Brain pericyte (primary cell): ENCODE measurements at places on chromosomes 13 and 19.

DNA sequence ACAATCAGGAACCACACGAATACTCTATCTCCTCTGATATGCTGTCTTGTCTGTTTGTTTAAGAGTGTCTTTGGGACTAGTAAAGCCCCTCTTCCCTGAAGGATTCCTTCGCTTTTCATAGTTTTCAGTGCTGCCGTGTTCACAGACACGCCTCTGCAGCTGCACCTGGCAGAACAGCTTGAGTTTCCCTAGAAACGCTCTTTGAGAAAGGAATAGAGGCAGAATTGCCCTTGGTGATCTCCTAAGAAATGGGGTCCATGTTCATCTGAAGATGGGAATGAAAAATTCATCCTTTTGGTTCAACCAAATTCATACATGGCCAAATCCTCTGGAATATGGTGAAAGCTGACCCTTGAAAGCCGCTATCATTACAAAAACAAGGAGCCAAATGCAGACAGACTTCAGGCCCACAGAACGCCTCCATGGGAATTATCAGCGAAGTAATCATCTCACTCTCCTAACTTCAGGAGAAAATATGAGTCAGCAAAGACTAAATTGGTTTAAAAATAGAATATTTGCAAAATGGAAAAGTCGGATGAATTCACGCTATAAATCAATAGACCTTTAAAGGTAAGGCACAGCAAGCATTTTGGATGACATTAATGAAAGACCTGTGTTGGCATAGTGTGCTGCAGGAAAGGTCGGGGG is 5.5 kb downstream of the SACS start:
- DNase-seq = no peak

DNA sequence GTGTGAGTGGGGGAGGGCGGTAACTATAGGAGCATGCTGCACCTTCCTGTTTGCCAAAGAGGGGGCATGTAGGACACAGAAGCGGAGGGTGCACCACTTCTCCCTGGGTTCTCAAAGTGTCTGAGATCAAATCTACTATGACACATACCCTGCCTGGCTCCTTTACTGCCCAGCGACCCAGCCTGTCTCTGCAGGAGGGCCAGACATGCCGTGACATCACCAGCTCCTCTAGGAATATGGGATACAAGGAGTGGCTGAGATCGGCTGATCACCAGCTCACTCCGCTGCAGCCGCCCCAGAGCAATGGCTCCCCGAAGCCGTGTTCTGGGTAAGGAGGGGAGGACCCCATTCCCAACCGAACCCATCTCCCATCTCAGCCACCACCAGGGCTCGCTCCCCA is 16.4 kb upstream of the IGFL1 start:
- no peak for DNase-seq

DNA sequence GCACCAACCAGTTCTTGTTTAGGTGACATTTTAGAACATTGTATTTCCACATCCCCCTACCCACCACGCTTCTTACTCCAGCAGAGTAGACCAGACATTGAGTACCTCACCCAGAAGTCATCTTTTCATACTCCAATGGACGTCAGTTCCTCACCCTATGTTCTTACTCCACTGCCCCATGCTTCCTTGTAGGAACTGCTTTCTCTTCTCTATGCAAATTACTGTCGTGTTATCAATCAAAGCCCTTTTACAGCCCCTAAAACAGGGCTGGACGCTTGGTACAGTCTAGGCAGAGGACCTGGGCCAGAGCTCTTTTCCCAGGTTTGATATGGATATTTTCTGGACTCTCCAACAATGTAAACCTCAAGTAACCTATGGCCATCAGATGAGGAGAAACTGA is 58.2 kb downstream of the USP12 start:
- no peak for DNase-seq

DNA sequence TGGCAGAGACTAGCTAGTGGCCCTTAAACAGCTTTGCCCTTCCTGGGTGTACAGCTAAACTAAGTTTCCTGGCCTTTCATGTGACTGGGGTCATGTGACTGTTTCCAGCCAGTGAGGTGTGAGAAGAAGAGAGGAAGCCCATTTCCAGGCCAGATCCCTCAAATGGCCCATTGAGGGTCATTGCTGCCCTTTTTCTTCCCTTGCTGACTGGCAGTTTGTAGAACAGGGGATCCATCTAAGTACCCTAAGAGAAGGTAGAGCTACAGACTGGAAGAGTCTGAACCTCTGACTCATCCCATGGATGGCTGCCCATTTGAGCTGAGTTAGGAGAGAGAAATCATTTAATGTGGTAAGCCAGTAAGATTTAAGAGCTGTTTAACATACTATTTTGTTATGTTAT is 2.8 kb downstream of the SWSAP1 start:
- no peak for DNase-seq

GRCh38 chr13:110471156-110471832 is 90.2 kb downstream of the RAB20 start:
- no peak for DNase-seq

DNA sequence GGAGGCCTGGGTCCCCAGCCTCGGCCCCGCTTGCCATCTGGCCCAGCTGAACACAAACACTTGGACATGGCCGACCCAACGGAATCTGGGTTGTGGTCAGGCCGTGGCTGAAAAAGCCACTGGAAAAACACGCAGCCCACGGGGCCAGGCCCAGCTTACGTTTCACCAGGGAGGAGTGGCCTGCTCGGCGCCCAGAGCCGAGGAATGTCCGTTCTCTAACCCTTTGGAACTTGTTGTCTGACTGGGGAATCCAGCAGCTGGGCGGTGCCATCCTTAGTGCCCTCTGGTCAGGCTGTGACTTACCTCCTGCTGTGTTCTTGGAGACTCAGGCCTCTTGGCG is 13.8 kb downstream of the CILP2 start:
- no peak for DNase-seq

GRCh38 chr13:48556817-48557216 is 23.9 kb upstream of the RCBTB2 start:
- DNase-seq = no peak

DNA sequence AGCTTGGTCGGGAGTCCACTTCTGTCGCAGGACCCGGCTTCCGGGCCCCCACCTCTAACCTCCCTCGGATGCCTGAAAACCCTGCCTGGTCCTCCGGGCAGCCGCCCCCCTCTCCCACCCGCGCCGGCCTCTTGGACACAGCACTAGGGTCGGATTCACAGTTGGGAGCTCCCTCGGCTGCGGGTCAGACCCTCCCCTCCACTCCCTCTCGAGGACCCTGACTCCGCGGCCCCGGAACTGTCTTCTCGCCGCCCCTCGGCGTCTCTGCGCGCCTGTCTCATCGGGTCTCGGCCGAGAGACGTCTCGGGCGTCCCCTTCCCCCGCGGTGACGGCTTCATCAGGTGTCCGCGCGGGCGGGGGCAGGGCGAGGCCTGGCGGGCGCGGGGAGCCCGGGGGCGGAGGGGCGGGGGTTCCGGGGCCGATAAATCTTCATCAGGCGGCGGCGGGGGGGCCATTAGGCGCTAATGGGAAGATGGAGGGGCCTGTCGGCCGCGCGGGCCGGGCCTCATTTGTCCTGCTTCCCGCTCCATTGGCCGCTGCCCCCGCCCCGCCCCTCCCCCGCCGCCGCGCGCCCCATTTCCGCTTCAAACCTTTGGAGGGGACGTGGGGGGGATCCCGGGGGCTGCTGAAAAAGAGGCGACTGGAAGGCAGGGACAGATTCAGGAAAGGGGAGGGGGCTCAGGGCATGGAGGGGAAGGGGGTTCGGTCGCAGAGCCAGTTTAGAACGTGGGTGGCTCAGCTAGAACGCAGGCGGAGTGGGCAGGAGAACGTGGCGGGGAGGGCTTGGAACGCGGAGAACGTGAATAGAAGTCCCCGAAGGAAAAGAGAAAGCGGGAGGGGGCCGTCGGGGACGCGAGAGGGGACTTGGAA is 11.8 kb upstream of the ERFL start:
- no peak for DNase-seq

- no peak for DNase-seq
Observed at GRCh38 chr19:42402376-42403116, 12.4 kb upstream of the CNFN start.

DNA sequence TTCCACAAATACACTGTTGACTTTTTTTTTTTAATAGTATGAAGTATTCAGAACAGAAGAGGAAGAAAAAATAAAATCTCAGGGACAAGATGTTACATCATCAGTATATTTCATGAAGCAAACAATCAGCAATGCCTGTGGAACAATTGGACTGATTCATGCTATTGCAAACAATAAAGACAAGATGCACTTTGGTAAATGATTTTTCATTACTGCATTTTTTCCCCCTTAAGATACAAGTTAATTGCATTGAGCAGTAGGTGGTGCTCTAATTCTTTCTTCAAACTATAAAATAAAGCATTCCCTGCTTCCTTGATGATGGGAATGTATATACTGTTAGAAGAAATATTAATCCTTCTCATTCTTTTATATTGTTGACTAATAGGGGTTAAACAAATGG is 17.1 kb downstream of the UCHL3 start:
- DNase-seq = no peak

DNA sequence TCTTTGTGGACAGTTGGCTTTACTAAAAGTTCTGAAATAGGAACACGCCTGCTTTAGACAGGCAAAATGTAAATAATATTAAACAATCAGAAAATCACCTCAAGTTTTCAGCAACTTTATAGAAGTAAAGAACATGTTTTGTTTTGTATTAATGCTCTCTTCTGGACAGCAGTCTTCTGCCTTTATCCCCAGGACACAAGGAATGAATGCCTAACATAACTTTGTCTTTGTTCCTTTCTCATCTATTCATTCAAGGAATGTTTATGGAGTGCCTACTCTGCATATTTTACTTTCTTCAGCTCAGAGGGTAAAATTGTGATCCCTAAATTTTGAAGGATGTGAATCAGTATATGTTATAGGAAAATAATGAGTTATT is 325.4 kb downstream of the FOXO1 start:
- DNase-seq = no peak

GRCh38 chr13:89550938-89551337 is 1796.5 kb upstream of the MIR17HG start:
- DNase-seq = no peak

GRCh38 chr13:33787051-33787591 is 30.8 kb upstream of the RFC3 start:
- no peak for DNase-seq

GRCh38 chr19:328025-328505 is 16.5 kb downstream of the MIER2 start:
- no peak for DNase-seq

DNA sequence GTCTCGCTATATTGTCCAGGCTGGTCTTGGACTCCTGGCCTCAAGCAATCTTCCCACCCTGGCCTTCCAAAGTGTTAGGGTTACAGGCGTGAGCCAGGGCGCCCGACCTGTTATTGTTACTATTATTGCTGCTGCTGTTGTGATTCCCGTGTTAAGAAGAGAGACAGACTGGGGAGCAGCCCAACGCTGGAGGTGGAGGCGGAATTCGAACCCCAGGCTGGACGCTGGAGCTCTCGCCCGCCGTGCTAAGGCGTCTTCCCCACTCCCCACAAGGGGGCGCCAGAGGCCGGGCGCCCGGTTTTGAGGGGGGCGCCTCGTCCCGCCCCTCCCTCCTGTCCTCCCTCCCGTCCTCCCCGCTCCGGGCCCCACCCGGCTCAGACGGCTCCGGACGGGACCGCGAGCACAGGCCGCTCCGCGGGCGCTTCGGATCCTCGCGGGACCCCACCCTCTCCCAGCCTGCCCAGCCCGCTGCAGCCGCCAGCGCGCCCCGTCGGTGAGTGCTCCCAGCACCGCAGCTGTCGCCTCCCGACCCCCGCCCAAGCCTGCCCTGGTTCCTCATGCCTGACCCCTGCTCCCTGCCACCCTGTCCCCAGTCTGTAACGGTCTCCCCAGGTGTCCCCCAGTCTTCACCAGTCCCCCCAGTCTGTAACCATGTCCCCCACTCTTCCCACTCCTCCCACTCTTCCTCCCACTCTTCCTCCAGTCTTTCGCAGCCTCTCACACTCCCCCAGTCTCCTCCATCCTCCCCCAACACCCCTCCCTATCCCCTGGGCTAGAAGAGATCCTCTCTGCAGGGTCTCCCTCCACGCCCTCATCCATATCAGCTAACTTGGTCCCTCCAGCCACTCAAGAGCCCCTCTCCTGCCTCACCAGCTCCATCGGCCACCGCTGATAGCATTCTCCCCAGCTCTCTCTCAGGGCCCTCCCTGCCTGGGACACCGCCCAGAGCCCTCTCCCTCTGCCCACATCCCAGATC is at the start of gene EHD2:
Gene EHD2 (plus strand): TSS at position 377 of the 976 bp plus-strand sequence. CDS start 3,191 bp downstream, outside the sequence.
- DNase-seq = no peak

- DNase-seq = no peak
Observed at GRCh38 chr19:976476-976875, 7.7 kb upstream of the WDR18 start.

GRCh38 chr19:2469102-2469914 is 6.6 kb upstream of the GADD45B start:
- DNase-seq = no peak
